Activated naive CD8-positive, alpha-beta T cell treated with anti-CD3 and anti-CD28 coated beads, Interleukin-2, amount 10 ng/mL, durations not matched to agents 7 days and 5 days (primary cell): ENCODE measurements at places on chromosomes 3 and 15. TPM values are rescaled to one million over a fixed set of nuclear protein-coding genes. Genes with fewer than 3 reads are reported as not detected.

The IGSF11 gene
- total RNA-seq: 2.4 TPM

The RTP3 gene
- total RNA-seq: not detected

The CD200 gene
- 1.7 TPM for total RNA-seq

The SH3GL3 gene
- total RNA-seq: not detected

The HYKK gene
- total RNA-seq: 2.4 TPM

The COL7A1 gene
- 1.0 TPM for total RNA-seq

The CACNA2D3 gene
- not detected for total RNA-seq

The UQCRC1 gene
- 148 TPM for total RNA-seq

The CNTN4 gene
- total RNA-seq: not detected

The GP9 gene
- total RNA-seq: not detected
